ENCODE measurements at places on chromosomes 7 and 10.

GRCh38 chr10:49180444-49180860 lies 7.7 kb downstream of the TMEM273 start:
- DNase-seq: no peak

DNA sequence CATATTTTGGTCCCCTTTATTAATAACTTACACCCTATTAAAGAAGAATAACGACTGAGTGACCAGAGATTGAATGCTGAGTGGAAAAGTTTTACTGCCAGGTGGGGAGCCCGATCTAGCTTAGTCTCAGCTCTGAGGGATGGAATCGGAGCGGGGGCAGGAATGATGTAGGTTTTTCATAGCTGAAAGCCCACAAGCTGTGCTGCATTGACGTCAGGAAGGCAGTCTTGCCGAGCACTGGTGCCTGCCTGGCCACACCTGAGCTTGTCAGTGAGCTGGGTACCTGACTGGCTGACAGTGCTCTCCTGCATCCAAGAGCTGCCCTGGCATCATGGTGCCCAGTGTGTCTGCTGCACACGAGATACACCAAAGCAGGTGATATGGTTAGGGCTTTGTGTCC lies 34.8 kb downstream of the GRK5 start:
- DNase-seq: no peak

DNA sequence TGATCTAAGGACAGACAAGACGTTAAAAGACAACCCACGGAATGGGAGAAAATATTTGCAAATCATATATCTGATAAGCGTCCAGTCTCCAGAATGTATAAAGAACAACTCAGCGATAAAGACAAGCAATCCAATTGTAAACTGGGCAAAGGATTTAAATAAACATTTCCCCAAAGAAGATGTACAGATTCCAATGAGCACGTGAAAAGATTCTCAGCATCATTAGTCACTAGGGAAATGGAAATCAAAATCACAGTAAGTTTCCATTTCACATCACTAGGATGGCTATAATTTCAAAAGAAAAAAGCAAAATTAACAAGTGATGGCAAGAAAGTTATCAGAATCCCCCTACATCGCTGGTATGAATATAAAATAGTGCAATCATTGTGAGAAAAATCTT lies 316.1 kb downstream of the SFMBT2 start:
- DNase-seq: no peak

DNA sequence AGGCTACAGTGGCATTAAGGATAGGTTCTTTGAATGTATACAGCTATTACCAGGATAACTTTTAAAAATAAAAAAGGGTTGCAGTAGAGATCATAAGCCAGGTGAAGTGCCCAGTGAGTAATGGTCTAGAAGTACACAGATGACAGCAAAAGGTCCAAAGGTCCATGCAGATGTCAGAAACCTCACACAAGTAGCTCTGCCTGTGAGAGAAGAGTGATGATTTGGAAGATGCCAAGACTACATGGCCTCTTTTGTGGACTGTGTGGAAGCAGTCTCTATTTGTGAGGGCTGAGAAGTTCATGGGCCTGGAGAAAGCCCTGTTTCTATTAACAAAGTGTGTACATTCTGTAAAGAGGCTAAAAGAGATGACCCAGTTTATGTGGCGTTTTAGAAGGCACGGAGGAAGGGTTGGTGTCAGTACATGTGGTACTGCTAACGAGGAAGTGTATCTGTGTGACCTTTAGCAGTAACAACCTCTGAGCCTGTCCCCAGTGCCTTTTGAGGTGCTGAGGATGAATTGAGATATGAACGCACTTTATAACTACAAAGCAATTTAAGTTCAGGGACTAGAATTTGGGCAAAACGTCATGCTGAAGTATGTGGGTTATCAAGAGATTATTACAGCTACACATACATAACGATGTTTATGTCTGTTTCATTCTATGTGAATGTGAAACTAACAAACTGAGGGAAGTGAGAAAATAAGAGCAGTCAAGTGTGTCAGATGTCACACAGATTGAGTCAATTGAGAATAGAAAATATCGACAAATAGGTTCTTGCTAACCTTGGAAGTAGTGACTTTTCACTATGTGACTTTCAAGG lies 7.6 kb downstream of the CYCS start:
- DNase-seq: no peak

DNA sequence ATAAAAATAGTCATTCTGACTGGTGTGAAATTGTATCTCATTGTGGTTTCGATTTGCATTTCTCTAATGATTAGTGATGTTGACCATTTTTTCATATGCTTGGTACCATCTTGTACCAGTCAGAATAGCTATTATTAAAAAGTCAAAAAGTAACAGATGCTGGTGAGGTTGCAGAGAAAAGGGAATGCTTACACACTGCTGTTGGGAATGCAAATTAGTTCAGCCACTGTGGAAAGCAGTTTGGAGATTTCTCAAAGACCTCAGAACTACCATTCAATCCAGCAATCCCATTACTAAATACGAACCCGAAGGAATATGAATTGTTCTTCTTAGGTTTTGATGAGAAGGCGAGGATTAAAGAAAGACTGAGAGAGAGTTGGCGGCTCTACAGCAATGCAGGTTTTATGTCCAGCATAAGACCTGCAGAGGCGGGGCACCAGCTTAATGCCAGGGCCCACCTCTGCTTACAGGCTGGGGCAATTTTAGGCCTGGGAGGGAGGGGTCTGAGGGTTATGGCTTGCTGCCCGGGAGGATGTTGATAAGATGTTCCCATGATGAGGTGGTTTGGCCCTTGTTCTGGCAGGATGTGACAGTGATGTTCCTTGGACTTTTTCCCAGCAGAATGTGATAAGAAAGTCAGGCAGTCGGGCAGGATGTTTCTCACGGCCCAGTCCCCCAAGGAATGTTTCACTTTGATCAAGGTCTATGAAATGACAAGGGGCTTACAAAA lies 74.4 kb downstream of the MEST start:
- no peak for DNase-seq

- DNase-seq: no peak
These were observed 110.4 kb downstream of the PON1 start for GRCh38 chr7:95213809-95214492.
